ENCODE measurements at places on chromosomes 3 and 15. TPM values are rescaled to one million over a fixed set of nuclear protein-coding genes. Genes with fewer than 3 reads are reported as not detected.
A peak's percentile ranks its signal among the peaks of the same experiment; 100 is the strongest.

GRCh38 chr15:63843901-63844317 is 10.2 kb upstream of the HERC1 start:
- DNase-seq, result no peak

DNA sequence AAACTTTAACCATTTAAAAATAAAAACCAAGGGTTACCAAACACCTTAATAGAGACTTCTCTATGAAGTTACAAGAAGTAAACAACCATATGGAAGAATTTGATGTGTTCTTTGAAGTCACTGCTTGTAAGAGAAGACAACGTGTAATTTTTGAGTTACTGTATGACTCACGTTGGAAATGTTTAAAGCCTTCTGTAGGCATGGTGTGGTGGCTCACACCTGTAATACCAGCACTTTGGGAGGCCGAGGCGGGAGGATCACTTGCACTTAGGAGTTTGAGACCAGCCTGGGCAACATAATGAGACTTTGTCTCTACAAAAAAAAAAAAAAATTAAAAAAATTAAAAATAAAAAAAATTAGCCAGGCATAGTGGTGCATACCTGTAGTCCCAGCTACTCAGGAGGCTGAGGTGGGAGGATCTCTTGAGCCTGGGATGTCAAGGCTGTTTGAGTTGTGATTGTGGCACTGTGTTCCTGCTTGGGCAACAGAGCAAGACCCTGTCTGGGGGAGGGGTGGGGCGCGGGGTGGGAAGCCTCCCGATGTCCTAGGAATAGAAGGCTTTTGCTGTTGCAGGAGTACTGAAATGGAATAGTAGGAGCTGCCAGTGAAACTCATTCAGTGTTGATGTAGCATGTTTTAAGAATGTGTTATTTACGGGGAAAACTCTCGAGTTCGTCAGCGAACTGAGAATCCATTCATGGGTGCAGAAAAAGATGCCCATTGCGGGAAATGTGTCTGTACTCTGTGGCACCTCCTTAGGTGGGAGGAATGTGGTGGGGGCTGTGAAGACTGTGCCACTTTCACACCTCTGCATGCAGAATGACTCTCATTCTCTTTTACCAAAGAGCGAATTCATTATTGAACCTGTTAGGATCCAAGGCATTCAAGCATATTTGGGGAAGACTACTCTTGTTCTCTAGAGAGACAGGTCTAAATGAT is 134.2 kb downstream of the FNDC3B start:
- no peak for DNase-seq

DNA sequence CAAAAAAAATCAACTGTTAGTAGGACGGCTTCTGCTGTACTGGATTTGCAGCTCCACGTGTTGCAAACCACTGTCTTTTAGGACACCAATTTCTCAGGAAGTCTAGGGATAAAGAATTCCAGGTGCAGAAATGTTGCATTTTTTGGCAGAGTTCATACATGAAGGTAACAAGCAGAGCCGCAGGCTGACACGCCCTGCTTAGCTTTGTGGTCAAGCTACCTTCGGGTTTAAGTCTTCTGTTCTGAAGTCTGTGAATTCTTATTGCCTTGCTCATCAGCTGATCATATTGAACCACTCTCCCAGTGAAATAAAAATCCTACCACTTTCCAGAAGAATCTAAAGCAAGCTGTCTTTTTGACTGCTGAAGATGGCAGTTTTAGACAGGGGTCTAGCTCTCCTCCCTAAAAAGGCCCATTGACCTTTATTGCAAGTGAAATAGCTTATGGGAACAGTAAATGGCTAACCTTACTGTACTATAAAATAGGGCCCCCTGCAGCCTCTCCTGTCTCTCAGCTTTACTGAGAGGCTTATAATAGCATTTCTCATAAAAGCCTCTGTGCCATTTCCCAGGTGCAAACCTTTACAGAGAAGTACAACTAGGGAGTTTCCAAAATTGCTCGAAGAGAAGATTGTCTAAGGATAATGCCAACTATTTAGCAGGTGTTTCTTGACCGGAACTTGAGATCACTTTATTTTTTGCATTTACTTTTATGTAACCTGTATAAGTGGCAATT is 262.2 kb upstream of the IL12A start:
- no peak for DNase-seq

- DNase-seq, result no peak
Measured at GRCh38 chr15:69341356-69341755, 42.6 kb downstream of the PAQR5 start.

DNA sequence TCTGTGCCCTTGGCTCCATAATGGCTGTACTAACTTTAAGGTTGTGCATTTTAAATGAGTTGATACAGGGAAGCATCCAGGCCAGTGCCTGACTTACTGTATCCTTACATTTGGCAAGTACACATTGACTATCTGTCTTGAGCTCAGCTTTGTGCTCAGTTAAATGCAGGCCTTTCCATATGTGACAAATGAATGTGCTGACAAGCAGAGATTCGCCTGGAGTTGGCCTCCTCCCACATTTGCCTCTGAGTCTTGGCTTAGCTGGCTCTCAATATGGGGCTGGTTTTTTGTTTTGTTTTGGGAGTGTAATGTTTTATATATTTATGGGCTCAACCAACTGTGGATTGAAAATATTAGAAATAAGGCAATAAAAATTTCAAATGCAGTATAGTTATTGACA is 29.7 kb downstream of the TRIM71 start:
- no peak for DNase-seq

GRCh38 chr15:61227269-61227949 is 1.7 kb downstream of the RORA start:
- DNase-seq, result peak; percentile 72

DNA sequence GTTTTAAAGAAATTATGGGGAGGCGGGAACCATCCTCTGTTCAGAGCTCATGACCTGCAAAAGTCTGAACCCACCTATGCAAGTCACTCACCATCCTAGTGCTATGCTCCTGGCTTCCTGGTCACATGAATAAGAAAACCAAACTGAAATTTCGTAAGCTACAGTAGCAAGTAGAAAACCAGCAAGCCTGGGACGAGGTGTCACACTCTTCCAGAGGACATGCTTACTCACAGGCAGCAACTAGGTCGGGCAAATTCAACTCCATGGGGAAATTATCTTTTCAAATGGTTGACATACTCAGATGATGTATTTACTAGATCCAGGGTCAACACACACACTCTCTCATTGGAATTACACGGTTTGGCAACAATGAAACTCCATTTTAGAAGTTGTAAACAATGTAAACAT is 31.3 kb downstream of the LDHAL6B start:
- no peak for DNase-seq

DNA sequence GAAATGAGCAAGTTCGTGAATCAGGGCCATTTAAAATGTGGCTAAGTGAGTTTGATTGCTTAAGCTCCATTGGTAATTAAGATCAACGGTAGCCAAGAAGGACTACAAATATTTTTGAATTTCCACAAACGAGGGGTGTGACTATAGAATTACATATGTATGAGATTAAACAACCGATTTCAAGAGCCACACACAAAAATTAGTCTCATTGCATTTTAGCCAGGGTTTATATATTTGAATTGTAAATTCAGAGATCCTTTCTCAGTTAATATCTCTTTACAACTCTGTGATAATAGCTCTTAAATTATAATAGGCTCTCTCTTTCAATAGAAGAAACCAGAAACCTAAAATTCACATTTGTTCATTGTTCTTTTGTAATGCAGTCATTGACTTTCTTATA is 325.6 kb upstream of the ICE2 start:
- no peak for DNase-seq

- no peak for DNase-seq
Measured at GRCh38 chr3:4503050-4503449, 9.9 kb downstream of the ITPR1 start.

DNA sequence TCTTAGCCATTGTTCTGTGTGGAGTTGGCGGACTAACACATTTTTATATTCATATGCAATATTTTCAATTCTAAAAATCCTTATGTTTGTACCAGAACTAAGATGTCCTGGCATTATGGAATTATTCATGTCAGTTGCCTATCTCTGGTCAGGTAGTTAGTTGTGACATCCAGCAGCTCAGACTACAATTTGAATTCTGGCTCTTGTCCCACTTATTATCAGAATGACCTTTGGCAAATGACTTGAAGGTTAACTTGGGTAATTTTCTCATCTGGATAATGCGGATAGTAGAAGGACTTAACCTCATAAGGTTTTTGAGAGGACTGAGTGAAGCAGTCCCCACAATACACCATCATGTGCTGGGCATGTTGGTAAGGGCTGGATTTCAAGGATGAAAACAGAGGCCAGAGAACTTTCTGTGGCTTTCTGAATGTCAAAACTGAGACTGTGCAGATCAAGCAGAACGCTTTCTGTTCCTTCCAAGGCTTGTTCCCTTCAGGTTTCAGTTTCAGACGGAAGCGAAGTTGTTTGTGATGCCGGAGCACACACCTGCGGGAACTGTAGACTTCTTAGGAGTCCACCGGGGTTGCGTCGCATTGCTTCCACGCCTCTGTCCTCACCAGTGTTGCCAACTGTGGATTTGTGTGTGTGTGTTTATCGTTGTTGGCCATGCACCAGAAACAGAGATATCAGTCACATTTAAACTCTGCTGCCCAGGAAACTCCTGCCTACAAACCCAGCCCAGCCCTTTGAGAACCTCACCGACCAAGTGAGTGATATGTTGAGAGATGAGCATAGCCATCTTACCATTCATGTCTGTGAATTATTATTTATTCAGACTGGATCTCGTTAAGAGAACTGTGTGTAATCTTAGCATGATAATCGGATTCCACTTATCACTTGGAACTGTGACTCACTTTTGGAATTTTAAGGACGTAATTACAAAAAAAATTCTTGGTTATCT is 76.0 kb downstream of the PTPRG start:
- peak; percentile 58 for DNase-seq

DNA sequence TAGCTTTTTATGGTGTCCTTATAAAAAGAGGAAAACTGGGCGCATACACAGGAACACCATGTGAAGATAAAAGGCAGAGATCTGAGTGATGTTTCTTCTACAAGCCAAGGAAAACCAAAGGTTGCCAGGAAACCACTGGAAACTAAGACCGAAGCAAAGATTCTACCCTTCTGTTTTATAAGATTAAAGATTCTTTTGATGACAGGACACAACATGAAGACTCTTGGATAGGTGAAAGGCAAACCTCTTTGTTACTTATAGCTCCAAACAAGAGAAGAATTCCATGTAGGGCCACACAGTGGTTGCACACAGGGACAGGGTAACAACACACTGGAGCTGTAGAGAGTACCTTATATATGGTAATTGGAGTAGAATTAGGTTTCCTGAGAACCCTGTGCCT is at the start of gene CD200R1L:
Gene CD200R1L (minus strand): TSS at position 101 of the 400 bp plus-strand sequence. CDS start 17,497 bp downstream, outside the sequence.
- no peak for DNase-seq

- DNase-seq, result no peak
Measured at GRCh38 chr3:188914552-188914951, 257.2 kb upstream of the TPRG1 start.

DNA sequence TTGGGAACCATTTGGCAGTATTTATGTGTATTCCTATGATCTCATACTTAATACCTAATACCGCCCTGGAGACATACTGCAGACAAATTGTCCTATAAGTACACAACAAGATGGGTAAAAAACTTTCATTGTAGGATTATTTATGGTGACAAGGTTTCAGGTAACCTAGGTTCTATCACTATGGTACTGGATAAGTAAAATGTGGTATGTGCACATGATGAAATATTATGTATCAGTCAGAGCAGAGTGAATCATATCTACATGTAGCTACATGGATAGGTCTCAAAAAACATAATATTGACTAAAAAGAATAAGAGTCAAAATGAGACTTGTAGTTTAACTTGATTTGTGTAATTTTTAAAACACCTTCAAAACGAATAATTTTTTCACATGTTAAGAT is 147.8 kb downstream of the LEKR1 start:
- DNase-seq, result no peak

- no peak for DNase-seq
Measured at GRCh38 chr3:161875483-161875882, 378.9 kb downstream of the OTOL1 start.

- DNase-seq, result no peak
Measured at GRCh38 chr3:23565041-23565775, 240.5 kb upstream of the UBE2E1 start.

DNA sequence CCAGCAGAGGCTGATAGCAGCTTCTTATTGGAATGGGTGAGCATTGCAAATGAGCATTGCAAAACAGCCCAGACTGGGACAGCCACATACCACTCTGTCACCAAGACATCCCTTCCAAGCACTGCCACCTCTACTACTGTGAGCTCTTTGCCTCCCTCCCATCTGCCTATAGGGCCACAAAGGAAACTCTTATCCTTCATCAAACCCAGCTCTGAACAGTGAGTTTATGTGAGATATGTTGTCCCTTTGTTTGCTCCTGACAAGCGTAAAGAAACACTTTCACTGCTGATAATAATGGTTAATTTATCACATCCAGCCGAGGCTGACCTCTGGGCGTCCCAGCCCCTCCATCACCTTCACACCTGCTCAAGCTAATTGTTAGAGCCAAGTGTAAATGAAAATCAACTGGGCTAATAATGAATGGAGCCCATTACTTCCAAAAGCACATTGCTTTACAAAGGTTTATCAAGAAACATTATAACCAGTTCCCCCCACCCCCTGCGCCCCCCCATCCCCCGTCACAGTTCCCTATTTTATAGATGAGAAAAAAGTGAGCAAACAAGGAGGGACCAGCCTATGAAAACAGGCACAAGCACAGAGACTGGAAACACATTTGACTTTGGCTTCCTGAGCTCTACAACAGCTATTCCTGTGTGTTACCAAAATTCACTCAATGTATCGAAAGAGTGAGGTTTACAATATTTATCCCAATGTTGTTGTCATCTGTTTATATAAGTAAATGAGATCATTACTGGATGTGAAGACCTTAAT is 146.3 kb downstream of the ANXA2 start:
- DNase-seq, result no peak

DNA sequence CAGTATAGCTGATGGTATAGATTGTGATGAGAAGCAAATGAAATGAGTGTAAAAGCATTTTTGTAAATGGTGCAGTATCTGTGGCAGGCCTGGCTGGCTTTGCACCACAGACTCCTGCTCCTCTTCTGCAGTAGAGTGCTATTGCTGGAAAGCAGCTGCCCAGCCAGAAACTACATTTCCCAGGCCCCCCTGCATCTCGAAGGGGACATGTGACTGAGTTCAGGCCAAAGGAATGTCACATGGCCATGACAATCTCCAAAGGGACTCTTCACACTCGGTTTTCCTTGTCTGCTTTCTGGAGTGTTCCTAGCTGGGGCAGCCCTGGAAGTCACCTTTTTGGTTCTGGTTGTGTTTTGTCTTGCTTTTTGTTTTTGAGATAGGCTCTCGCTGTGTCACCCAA is 277.1 kb downstream of the SUCLG2 start:
- DNase-seq, result no peak

GRCh38 chr3:131454501-131454900 is 48.3 kb downstream of the MRPL3 start:
- no peak for DNase-seq

GRCh38 chr15:90934256-90934948 is 683 bp upstream of the UNC45A start:
- DNase-seq, result peak; percentile 90

GRCh38 chr3:170485294-170485693 is 66.6 kb downstream of the CLDN11 start:
- DNase-seq, result no peak

- no peak for DNase-seq
Measured at GRCh38 chr15:100849855-100850218, 29.8 kb upstream of the ALDH1A3 start.

GRCh38 chr15:40046721-40047414 is 7.9 kb upstream of the SRP14 start:
- no peak for DNase-seq

MED12L gene
- 8.5 TPM for total RNA-seq

SLC26A6 gene
- total RNA-seq, result 12.4 TPM

ADGRG7 gene
- not detected for total RNA-seq

ACKR2 gene
- total RNA-seq, result 2.2 TPM

AHSG gene
- not detected for total RNA-seq

RTP4 gene
- not detected for total RNA-seq

ZNF502 gene
- 10.5 TPM for total RNA-seq

CFAP100 gene
- not detected for total RNA-seq

FRMD5 gene
- total RNA-seq, result 1.1 TPM

GPR176 gene
- total RNA-seq, result 4.1 TPM

Data from tongue (tissue), 3 donors.